ENCODE measurements at places on chromosomes 13 and 19.

DNA sequence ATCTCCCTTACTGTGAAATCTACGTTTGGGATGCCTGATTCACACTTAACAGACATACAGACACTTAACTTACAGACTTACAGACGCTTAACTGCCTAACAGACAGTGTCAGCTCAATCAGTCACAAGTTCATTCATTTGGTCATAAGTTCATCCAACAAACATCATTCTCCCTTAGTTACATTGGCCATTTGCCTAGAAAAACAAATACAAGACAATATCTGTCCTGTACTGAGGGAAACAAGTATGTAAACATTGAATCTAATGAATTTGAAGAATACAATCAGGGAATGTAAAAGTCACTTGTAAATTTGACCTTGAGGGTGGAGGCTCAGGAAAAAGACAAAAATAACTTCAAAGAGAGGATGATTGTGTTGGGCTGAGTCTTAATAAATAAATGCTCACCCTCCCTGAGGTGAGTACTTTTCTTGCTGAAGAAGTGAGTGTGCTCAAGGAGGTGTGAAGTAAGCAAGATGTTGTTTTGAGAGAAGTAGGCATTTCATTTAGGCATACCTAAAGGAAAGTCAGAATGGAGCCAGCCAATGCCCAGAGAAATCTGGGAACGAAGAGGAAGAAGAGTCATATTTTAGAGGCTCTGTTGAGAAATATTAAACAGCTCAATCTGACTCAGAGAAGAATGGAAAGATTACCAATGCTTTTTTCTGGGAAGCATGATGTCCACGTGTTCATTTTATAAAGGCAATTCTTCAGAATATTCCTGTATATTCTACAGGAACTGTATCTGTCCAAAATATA lies 958.4 kb upstream of the SLC10A2 start:
- DNase-seq = no peak

GRCh38 chr19:1715540-1715939 lies 37.8 kb upstream of the ONECUT3 start:
- DNase-seq = no peak

- peak; percentile 47 for DNase-seq
Measured at GRCh38 chr13:99702687-99703319, 201.5 kb downstream of the TM9SF2 start.

DNA sequence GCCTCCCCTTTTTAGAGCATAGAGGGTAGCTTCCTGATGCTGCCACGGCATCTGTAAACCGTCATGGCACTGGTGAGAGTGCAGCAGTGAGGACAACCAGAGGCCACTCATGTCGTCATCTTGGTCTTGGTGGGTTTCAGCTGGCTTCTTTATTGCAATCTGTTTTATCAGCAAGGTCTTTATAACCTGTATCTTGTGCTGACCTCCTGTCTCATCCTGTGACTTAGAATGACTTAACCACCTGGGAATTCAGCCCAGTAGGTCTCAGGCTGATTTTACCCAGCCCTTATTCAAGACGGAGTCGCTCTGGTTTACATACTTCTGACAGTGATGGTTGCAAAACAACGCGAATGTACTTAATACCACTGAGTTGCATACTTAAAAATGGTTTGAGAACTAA lies 14.4 kb upstream of the FBN3 start:
- DNase-seq = no peak

DNA sequence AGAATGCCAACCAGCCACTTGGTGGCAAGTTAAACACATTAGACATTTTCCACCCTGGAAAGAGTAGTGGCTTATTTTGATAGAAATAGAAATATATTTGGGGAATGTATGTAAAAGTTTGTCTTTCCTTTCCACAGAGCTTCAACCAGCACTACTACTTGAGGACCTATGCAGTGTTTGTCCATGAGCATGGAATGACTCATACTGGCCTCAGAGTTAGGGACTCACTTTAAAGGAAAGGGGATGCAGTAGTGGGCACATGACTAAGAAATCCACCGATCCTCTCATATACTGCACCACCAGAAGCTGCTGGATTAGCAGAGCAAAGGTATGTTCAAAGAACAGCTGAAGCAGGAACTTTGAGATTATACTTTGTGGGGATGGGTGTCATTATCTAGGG lies 62.6 kb downstream of the LACC1 start:
- DNase-seq = no peak

GRCh38 chr13:111186305-111186935 lies 71.3 kb downstream of the ARHGEF7 start:
- DNase-seq = no peak

- DNase-seq = no peak
Measured at GRCh38 chr19:53982001-53982451, 9.4 kb upstream of the CACNG6 start.

DNA sequence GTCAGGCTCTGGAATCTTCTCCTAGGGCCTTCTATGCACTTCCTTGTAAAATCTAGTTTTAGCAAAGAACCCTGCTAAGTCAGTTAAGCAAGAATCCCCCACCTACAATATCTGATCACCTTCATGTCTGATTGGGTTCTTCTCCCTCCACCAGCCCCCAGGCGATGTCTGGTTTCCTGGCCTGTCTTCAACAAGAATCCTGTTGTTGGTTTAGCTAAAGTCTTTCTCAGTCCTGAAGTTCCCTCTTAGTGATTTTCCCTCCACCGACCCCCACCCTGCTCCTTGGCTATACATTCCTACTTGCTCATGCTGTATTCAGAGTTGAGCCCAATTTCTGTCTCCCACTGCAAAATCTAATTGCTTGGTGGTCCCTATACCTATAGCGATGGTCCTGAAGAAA lies 35.2 kb upstream of the SLC46A3 start:
- no peak for DNase-seq

DNA sequence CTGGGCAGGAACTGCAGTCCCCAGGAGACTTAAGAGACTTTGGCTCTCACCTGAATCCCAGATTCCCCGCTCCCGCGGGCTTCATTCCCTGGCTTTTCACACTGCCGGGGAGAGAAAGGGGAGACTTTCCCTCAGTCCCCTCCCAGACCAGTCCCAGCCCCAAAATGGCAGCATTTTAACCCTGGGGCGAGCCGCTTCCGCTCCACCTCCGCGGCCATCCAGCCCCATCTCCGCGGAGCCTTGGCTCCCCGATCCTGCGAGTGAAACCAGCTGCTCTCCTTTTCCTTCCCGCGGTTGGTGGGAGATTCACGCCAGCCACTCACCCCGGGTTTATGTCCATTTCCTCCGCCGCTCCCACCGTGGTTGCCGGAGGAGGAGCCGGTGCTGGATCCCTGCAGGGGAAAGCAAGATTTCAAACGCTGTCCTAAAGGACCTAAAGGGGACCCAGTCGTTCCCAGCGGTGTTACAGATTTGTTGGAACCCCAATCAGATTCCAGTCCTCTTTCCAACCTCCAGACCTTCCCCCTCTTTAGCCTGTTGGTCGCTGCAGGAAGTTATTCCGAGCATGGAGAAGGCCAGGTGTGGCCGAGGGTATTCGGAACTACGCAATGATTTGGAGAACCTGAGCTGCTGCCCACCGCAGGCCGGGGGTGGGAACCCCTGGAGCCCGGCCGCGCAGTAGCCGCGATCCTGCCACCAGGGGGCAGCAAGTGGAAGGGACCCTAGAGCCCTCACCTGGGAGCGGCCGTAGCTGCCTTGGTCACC lies 3.4 kb downstream of the DMKN start:
- DNase-seq = no peak

- DNase-seq = no peak
Measured at GRCh38 chr19:54279406-54279962, 1.4 kb downstream of the LILRB2 start.

DNA sequence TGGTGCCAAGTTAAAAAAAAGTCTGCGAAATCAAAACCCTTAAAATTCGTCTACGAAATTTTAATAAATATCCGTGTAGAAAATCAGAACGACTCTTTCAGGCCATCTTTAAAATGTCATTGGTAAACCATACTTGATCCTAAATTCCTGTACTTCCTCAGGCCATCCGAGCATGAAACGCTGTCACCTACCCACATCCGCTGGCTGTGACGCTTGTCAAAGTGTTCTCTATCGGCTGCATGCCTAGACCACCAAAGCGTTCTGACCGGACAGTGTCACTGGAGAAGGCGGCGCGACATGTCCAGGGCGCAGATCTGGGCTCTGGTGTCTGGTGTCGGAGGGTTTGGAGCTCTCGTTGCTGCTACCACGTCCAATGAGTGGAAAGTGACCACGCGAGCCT lies 119.0 kb upstream of the CLDN10 start:
- DNase-seq = no peak

DNA sequence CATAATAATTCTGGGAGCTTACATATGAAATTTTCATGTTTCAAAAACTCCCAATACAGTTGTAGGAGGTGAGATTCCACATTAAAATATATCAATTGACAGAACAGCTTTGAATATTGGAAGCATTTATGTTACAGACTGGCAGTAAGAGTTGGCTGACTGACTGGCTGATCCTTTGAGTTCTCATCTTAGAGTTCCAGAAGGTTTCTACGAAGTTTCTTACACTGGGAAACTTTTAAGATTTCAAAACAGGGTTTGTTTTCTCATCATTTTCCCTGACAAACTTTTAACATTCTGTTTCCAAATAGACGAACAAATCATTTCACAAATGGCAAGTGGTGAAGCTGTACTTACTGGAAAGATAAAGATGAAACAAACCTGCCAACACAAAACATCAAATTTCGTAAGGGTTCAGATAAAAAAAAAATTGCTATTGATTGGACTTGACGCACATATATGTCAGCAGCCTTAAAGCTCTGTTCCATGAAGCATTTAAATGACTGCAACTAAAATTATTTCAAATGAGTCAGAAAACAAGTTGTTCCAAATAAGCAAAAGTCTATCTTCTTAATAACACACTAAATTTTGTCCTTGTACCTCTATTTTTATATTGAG lies 243.5 kb downstream of the SUCLA2 start:
- DNase-seq = no peak

- DNase-seq = no peak
Measured at GRCh38 chr19:11377756-11378155, 3.3 kb downstream of the SWSAP1 start.

DNA sequence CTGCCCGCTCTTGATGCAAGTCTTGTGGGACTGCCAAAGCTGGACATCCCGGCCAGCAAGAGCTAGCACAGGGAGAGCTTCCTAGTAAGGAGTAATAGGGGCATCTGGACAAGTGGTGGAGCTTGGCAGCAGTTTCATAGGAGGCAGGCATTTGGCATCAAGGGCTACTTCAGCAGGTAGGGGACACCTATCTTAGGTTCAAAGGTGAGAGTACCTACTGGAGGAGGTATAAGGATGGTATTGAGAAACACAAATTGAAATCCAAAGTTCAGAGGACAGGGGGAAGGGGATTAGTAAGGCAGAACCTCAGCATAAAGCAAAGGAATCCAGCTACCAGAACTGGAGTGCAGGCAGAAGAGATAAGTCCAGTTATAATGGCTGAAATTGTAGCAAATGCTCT lies 441.7 kb downstream of the OXGR1 start:
- no peak for DNase-seq

DNA sequence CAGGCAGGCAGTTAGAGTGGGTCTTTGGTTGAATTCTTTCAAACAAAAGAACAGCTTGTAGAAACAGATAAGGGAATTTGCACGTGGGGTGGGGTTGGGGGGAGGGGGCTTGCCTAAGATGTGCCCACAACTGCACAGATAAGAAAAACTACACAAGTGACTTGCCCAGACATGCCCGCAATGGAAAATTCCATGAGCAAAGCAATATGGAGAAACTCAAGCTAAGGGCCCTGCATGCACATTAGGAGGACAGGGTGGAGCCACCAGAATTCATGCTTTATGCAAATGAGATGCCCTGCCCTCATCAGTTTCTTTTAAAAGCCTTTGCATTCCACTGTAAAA lies 755.6 kb upstream of the MIR17HG start:
- DNase-seq = no peak

DNA sequence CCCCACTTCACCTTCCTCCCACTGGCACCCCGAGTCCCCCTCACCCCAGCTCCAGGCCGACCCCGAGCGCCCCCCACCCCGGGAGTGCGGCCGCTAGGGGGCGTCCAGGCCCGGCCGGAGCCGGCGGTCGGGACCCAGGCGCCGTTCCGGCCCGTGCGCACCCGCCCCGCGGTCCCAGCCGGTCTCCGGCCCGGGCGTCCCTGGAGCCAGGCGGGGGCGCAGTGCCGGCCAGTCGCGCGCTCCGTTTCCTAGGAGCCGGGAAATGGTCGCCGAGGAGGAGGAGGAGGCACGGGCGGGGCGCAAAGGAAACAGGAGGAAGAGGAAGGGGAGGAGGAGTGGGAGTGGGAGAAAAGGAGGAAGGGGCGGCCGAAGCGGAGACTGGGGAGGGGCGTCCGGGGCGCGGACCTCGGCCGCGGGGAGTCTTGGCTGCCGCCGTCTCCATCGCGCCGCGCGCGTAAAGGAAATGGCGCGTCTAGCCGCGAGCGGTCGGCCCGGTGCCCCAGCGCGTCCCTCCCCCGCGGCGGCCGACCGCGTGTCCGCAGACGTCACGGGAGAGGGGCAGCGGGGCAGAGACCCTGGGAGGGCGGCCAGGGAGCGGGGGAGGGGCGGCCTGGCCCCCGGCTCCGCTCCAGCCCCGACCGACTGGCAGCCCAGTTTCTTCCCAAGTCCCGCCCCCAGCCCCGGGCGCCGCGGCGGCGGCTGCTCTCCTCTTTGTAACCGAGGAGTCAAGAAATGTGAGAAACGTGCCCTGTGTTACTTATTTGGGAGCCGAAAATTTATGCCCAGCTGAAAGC lies 1.1 kb upstream of the KCTD15 start:
- DNase-seq = no peak

- DNase-seq = no peak
Measured at GRCh38 chr13:111020546-111020945, 94.6 kb upstream of the ARHGEF7 start.

DNA sequence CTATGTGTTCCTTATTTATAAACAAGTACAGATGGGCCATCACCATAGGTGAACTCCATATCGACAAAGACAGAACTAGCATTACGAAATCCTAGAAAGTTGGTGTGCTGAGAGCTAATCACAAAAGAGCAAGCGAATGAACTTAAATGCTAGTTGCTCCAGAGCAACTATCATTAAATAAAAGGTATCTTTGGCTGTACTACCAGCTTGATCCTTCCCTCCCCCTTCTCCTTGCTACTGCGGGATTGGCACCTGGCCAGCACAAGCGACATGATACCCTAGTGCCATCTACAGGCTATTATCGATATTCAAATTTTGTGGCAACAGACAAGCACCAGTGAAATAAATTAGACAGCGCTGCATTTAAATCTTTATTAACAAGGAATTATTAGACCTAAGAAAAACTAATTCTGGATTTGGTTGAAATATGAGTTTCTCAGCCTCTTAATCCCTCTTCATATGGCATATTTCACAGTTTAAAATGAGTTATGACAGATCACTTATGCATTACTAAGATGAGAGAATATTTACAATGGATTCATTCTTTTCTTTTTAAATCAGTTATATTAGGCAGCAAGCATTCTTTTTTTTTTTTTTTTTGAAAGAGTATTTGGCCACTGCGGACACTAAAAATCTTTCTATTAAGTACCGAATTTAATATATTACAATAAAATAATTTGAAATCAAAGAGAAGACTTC lies 5.8 kb downstream of the PCDH9 start:
- DNase-seq = peak; percentile 59

- DNase-seq = no peak
Measured at GRCh38 chr13:100273552-100273951, 184.7 kb downstream of the PCCA start.

All from NCI-H2081 treated with DMSO at 0.1 percent for 48 hours (cell line).